ENCODE measurements at places on chromosomes 2 and 18. TPM values are rescaled to one million over a fixed set of nuclear protein-coding genes. Genes with fewer than 3 reads are reported as not detected.

- no peak overlapping the region for H3K4me3 ChIP-seq
- H3K36me3 ChIP-seq: peaks cover 4% of the 10 kb centered on the region
- peaks cover 58% of the 10 kb centered on the region for H3K4me1 ChIP-seq
- no peak for DNase-seq
- H3K27me3 ChIP-seq: no peaks in the 10 kb centered on the region
These were observed 122.1 kb downstream of the ARL4C start for GRCh38 chr2:234374736-234375135.

TMEM87B gene
- total RNA-seq: 16.9 TPM

- H3K4me1 ChIP-seq: no peaks in the 10 kb centered on the region
- no peak overlapping the region for H3K4me3 ChIP-seq
- H3K27me3 ChIP-seq: peaks cover 15% of the 10 kb centered on the region
These were observed 250.1 kb upstream of the DPP10 start for GRCh38 chr2:114192362-114192761.

- H3K27ac ChIP-seq: no peak overlapping the region
- no peak for DNase-seq
- no peak overlapping the region for H3K4me3 ChIP-seq
- no peaks in the 10 kb centered on the region for H3K4me1 ChIP-seq
These were observed 594.0 kb upstream of the LINC00305 start for GRCh38 chr18:64742898-64743297.

GRCh38 chr2:54428108-54428831 is 27.9 kb upstream of the SPTBN1 start:
- H3K4me3 ChIP-seq: no peak overlapping the region
- DNase-seq: no peak
- H3K4me1 ChIP-seq: peaks cover 6% of the 10 kb centered on the region
- H3K27me3 ChIP-seq: no peaks in the 10 kb centered on the region
- H3K27ac ChIP-seq: no peak overlapping the region

- H3K27ac ChIP-seq: no peak overlapping the region
- peaks cover 14% of the 10 kb centered on the region for H3K27me3 ChIP-seq
- no peaks in the 10 kb centered on the region for H3K36me3 ChIP-seq
- no peak overlapping the region for H3K4me3 ChIP-seq
These were observed 26.0 kb upstream of the IL1RL1 start for GRCh38 chr2:102285368-102285767.

DNA sequence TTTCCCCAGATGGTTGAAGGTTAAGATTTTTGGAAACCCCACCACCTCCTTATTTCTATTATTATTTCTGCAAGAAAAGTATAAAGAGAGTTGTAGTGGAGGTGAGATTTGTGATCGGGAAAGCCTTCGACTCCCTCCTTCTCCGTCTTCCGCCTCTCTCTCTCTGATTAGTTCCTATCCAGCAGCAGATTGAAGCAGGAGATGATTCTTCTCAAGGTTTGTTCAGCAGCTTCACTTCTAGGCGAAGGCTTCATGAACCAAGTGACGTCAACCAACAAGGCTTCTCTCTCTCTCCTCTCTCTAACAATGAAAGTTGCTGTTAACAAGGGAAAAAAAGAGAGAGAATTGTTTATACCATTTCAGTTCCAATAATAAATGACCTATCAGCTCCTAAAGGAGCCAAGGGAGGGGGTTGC is at the start of gene BAZ2B:
TSS of gene BAZ2B (minus strand) at position 263 of the 416 bp plus-strand sequence. CDS start 137,829 bp downstream, outside the sequence.
- no peaks in the 10 kb centered on the region for H3K36me3 ChIP-seq
- peak within 1 kb of the TSS; percentile 65 for H3K27ac ChIP-seq
- peak within 1 kb of the TSS; percentile 85 for H3K4me3 ChIP-seq
- DNase-seq: no peak
